ENCODE measurements at places on chromosomes 3 and 15. TPM values are rescaled to one million over a fixed set of nuclear protein-coding genes. Genes with fewer than 3 reads are reported as not detected.

The RBM6 gene
- 27.8 TPM for total RNA-seq

The ASB14 gene
- not detected for total RNA-seq

The ADGRG7 gene
- not detected for total RNA-seq

The ATP13A5 gene
- total RNA-seq, result not detected

The TPM1 gene
- 471 TPM for total RNA-seq

The ERICH6 gene
- 0.07 TPM for total RNA-seq

The SLC51A gene
- total RNA-seq, result not detected

The CHRM5 gene
- total RNA-seq, result not detected

The PLSCR4 gene
- total RNA-seq, result 7.3 TPM

The AADACL2 gene
- total RNA-seq, result not detected

The CMTM7 gene
- 35.8 TPM for total RNA-seq

The RASL12 gene
- total RNA-seq, result 0.17 TPM

The TRIM42 gene
- total RNA-seq, result not detected

The TMEM40 gene
- total RNA-seq, result 0.25 TPM

The OR5H14 gene
- total RNA-seq, result not detected

The ITIH4 gene
- 0.25 TPM for total RNA-seq

The PPCDC gene
- 17.3 TPM for total RNA-seq

The SLC28A1 gene
- total RNA-seq, result 0.04 TPM

The ZPLD1 gene
- not detected for total RNA-seq

The WDR93 gene
- 0.26 TPM for total RNA-seq

The OXTR gene
- 8.9 TPM for total RNA-seq

The CLDN16 gene
- 0.09 TPM for total RNA-seq

The PAQR5 gene
- total RNA-seq, result 109 TPM

The ADAMTS9 gene
- 0.73 TPM for total RNA-seq

The ZBTB47 gene
- 4.8 TPM for total RNA-seq

The LTK gene
- 0.06 TPM for total RNA-seq

The DPH3 gene
- total RNA-seq, result 26.3 TPM

The BLM gene
- total RNA-seq, result 14.7 TPM

The NR1I2 gene
- total RNA-seq, result not detected
